AG09309 (cell line): ENCODE measurements at places on chromosomes 4 and X.

- DNase-seq = no peak
Measured at GRCh38 chr4:160141206-160141605, 1038.3 kb downstream of the RAPGEF2 start.

DNA sequence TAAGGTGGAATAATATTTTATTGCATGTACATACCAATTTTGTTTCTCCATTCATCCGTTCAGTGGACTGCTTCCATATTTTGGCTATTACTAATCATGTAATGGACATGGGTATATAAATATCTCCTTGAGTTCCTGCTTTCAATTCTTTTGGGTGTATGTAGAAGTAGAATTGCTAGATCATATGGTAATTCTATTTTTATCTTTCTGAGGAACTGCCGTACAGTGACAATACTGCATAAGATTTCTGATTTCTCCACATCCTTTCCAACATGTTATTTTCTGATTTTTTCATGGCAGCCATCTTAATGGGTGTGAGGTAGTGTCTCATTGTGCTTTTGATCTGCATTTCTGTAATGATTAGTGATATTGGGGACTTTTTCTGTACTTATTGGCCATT lies 19.2 kb downstream of the ALPK1 start:
- no peak for DNase-seq

GRCh38 chr4:73335679-73336078 lies 68.4 kb upstream of the ALB start:
- no peak for DNase-seq

DNA sequence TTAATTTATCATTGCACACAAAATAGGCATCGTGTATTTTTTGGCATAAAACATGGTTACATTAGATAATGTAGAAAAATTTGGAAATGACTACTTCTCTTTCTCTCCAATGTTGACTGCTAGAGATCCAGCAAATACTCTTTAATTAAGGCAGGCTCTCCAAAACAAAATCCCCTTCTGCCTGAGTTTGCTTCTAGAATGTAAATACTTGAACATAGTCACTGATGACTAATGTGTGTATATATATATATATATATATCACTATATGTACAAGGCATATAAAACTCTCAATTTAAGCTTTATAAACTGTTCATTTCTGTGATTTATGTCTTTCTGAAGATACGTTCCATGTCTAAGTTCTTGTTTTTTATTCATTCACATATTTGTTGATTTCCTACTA lies 67.2 kb upstream of the CAMK2D start:
- no peak for DNase-seq

DNA sequence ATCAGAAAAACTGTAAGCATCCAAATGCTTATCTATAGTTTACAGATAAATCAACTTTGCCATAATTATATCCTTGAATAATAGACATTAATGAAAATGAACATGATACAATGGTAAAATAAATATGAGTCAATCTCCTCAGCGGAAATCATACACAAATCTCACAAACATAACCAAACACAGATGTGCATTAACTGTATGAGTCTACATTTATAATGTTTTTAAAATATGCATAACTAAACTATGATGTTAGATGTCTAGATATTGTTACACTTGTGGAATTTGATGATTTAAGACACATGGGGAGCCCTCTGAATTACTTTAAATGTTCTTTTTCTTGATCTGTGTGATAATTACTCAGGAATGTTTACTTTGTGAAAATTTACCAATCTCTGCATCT lies 951.2 kb downstream of the TECRL start:
- DNase-seq = no peak

- DNase-seq = no peak
Measured at GRCh38 chrX:113868711-113869110, 715.2 kb upstream of the HTR2C start.

GRCh38 chr4:109434007-109434971 lies 674 bp downstream of the SEC24B start:
- DNase-seq = no peak

- no peak for DNase-seq
Measured at GRCh38 chrX:18889346-18890048, 94.4 kb downstream of the PHKA2 start.

GRCh38 chrX:40501164-40501855 lies 79.5 kb upstream of the ATP6AP2 start:
- no peak for DNase-seq

DNA sequence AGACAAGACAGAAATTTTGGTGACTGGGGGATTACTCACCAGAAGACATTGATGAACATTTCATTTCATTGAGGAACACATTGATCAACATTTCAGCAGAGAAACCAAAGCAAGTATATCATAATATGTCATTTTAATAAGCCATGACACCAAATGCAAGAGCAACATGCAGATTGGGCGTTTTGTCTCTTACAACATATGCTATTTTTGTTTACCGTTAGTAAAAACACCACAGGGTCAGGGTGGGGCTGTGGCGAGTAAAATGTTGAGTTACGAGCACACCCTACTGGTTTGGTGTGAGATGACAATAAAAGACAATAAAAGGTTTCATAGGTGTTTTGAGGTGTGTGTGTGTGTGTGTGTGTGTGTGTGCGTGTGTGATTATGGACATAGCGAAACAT lies 294.5 kb downstream of the PDGFC start:
- DNase-seq = no peak

DNA sequence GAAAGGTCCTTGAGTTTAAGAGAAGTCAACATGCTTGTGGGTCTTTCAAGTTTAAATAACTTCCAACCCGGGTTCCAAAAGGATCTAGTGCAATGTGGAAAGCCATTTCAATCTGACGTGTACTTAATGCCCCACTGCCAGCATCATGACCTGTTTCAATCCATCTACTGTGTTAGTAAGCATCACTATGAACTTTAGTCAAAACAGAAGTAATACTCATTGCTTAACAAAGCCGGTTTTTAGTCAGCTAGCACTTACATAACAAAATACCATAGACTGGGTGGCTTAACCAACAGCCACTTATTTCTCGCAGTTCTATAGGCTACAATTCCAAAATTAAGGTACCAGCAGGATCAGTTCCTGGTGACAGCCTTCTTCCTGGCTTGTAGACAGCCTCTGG lies 677.5 kb downstream of the DMD start:
- no peak for DNase-seq

GRCh38 chrX:138858951-138859350 lies 147.4 kb upstream of the FGF13 start:
- no peak for DNase-seq

DNA sequence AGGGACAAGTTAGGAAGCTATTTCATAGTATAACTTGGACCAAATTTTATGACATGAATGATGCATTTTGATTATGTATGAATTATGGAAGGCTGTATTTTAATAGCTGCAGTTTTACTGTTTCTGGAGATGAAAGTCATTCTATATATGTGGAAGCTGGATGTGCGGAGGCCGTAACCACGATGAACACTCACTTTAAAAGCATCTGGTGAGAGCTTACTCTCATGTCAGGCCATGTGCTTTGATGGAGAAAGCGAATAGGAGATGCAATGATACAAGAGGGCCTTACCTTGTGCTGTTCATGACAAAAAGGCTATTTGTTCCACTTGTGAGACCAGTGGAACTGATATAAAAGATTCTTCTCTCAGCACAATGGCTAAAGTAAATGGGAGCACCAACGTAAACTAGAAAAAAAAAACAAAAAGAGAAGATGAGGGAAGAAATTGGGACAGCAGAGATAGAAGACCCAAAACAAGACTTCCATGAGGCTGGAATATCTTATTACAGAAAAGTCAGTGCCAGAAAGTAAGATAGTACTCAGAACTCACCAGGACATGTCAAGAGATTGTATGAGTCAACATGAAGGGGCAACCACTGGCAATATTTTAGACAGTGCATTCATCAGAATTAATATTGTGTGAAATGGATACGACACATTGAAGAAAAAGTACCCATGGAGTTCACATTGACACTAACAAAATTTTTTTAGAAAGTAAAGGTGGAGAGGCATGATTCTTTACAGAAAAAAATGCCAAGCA lies 63.3 kb upstream of the GAB1 start:
- no peak for DNase-seq

DNA sequence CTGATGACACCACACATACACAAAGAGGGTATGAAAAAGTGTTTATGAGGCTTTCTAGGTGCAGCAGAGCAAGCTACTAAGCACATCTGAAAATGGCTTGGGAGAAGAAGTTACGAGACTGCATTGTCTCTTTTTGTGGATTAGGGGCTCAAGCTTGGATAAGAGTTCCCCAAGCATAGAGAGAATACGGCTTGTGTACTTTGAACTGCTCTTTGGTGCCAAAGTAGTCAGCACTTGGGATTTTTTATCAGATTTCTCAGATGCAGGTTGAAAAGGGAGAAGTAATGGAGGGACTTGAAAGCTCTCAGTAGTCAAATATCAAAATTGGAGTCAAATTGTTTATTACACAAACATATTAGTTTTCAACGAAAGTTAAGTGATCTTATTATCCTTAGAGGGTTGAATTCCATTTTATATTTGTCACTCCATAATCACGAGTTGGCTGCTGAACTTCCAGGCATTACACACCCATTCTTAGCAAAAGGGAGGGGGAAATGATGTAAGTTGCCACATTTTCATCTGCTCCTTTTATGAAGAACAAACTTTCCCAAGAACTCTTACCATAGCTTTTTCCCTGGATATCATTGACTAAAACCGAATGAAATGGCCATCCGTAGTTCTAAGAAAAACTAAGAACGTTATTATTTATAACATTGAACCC lies 1904.9 kb downstream of the PCDH7 start:
- DNase-seq = no peak

- DNase-seq = no peak
Measured at GRCh38 chr4:181536811-181537434, 706.3 kb upstream of the TENM3 start.

DNA sequence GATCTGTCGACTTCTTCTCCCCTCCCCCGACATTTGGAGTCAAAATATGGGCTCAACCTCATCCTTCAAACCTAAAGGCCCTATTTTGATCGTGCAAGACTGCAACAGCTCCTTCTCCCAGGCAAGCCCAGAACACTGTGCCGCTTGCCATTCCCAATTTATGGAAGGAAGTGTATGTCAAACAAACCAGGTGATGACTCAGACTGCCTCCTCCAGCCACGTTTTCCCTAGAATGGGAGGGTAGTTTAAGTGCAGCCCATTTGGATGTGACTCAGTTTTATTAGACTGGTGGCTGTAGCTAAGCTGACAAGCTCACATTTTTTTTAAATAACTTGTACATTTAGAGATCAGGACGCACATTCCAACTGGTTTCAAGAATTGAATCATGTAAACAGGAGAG lies 570.4 kb upstream of the DIPK2B start:
- peak; percentile 92 for DNase-seq
